ENCODE measurements at places on chromosomes 6 and 20.

- DNase-seq: no peak
Observed at GRCh38 chr6:144715344-144715743, 430.2 kb downstream of the UTRN start.

GRCh38 chr6:161168281-161168891 is 105.5 kb downstream of the AGPAT4 start:
- DNase-seq: peak; percentile 15

GRCh38 chr20:11305406-11305805 is 612.3 kb upstream of the BTBD3 start:
- no peak for DNase-seq

DNA sequence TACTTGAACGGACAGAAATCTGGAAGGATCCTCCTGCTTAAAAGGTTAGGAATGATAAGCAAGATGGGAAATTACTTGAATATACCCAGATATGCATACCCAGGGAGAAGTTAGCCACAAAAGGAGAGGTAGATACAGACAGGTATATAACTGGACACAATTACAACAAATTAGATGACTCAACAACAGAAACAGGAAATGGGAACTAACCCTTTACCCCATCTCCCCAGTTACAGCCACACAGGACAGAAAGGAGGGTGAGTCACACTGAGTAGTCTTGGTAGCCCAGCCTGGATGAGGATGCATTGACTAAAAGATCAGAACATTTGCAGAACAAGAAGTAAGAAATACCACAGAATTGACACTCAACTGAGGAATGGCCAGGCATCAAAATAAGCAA is 61.2 kb downstream of the C6orf52 start:
- DNase-seq: no peak

DNA sequence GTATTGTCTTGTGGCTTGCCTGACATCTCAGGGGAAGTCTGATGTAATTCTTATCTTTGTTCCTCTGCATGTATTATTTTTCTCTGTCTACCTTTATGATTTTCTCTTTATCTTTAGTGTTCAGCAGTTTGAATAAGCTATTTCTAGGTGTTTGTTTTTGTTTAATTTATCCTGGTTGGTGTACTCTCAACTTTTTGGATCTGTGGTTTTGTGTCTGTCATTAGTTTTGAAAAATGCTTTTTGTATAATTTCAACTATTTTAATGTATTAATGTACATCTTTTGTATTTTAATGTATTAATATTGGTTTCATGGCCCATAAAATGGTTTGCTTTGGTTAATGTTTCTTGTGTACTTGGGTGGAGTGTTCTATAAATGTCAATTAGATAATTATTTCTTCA is 15.9 kb upstream of the APCDD1L start:
- DNase-seq: no peak

GRCh38 chr6:132780770-132781371 is 17.6 kb downstream of the SLC18B1 start:
- DNase-seq: no peak

GRCh38 chr6:32603888-32604287 is 14.2 kb upstream of the HLA-DRB1 start:
- no peak for DNase-seq

DNA sequence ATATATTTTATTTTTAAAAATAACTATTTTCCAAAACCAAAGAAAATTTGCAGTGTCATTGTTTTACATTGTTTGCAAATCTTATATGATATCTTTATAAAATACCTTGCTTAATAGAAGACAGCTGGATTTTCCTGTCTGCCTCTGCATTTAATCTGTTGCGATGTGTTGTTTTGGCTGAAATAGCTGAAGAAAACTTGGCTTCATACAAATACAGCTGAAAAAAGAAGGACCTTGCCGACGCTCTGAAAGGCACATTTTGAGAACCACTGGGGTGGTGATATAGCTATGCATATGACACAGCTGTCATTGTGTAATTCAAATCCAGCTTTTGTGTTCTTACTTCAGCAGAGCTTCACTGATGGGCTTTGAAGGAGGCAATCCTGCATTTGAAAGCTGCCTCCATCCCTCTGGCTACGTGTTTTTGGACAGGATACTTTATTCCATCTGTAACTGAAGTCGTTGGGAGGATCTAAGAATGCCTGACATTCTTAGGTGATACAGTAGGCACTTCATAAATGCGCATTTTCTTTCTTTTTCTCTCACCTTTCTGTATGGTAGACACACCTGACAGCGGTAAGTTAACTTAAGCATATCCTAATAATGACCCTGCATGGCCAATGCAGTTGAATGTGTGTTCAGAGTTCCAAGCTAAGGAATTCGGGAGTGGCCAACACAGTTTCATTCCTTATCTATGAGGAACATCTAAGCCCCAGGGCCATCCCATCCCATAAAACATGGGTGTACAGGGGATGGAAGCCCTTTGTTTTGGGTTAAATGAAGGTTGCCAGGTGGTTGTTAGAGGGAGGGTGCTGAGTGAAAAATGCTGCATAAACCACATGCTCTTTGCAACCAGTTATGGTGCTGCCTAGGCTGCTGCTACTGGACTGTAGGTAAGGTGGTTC is 213.0 kb downstream of the TFAP2A start:
- no peak for DNase-seq

- DNase-seq: no peak
Observed at GRCh38 chr6:121285041-121285440, 49.2 kb downstream of the TBC1D32 start.

- DNase-seq: no peak
Observed at GRCh38 chr6:107620732-107621131, 130.8 kb downstream of the SOBP start.

GRCh38 chr20:43994486-43995100 is 79.9 kb downstream of the TOX2 start:
- DNase-seq: no peak

GRCh38 chr20:53708129-53708968 is 114.7 kb upstream of the ZNF217 start:
- peak; percentile 56 for DNase-seq

GRCh38 chr6:11242711-11243110 is 10.2 kb upstream of the NEDD9 start:
- DNase-seq: no peak

- DNase-seq: no peak
Observed at GRCh38 chr6:12291071-12291838, 1.1 kb downstream of the EDN1 start.

GRCh38 chr6:139257821-139258398 is 33.9 kb downstream of the TXLNB start:
- DNase-seq: peak; percentile 17

DNA sequence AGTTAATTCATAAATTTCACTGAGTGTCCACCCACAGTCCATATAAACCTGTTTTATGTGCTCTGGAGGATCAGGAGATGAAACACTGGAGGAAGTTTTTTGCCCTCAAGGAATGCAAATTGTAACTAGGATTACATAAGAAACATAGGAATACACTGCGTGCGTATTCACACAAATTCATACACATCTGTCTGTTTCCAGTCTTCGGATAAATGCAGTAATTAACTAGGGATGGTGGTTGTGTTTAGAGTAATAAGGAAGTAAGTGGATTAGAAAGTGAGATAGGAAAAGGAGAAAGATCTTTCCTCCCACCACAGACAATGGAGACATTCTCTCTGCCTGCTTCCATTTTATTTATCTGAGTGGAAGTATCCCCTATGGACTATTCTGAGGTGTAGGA is 35.7 kb upstream of the POPDC3 start:
- DNase-seq: peak; percentile 47

- no peak for DNase-seq
Observed at GRCh38 chr6:37700620-37700973, 2.9 kb upstream of the MDGA1 start.

DNA sequence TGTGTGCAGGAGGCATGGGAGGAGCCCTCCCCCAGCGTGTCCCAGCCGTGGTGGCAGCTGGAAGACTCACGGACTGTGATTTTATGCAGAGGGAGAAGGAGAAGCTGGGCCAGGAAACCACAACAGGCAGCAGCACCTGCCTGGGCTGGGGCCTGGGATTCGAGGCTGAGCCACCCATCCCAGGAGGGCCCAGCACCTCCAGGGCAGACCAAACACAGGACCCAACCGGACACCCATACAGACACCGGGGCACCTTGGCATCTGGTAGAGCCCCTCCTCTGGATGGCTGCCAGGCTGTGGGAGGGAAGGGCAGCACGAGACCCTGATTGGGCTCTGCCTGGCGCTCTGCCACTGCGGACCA is 41.7 kb upstream of the CHRNA4 start:
- DNase-seq: no peak

DNA sequence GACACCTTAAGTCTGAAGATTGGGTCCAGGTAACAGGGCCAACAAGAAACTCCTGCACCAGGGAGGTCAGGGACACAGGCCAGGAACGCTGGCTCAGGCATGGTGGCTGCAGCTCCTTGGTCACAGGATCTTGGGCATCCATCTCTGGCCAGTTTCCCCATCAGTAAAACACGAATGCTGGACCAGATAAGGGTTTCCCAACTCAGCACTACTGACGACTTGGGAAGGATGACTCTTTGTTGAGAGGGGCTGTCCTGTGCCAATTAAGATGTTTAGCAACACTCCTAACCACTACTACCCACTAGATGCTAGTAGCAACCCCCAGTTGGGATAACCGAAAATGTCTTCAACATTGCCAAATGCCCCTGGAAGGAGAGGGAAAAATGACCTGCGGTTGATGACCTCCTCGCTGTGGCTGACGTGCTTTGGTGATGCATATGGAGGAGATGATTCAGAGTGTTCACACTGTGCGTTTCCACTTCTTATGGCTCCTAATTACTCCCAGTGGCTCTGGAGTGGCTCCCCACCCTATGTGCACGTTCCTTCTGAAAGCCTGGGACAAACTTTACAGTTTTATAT is 261.9 kb downstream of the CDH26 start:
- no peak for DNase-seq

GRCh38 chr20:50515471-50516106 is 5.4 kb downstream of the PTPN1 start:
- DNase-seq: no peak

DNA sequence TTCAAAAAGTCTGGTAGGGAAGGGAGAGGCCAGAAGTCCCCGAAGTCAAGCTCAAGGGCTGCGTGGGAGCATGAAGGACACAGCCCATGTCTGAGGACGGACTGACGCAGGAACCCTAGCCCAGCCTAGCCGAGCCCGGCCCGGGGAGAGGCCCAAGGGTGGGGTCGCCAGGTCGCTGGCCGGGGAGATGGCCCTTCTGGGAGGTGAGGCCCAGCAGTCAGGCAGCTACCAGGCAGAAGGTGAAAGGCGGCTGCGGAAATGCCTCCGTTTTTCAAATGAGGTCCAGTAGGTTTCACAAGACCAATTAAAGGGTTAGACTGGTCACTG is 44.6 kb downstream of the WDR27 start:
- no peak for DNase-seq

GRCh38 chr6:43977404-43978111 is 149.7 kb downstream of the MRPL14 start:
- DNase-seq: no peak

Measured in NCI-H82 (cell line).